Activated B cell treated with CpG ODN at 0.5 μM for 24 hours (primary cell): ENCODE measurements at places on chromosomes 3 and 15. TPM values are rescaled to one million over a fixed set of nuclear protein-coding genes. Genes with fewer than 3 reads are reported as not detected.

DNA sequence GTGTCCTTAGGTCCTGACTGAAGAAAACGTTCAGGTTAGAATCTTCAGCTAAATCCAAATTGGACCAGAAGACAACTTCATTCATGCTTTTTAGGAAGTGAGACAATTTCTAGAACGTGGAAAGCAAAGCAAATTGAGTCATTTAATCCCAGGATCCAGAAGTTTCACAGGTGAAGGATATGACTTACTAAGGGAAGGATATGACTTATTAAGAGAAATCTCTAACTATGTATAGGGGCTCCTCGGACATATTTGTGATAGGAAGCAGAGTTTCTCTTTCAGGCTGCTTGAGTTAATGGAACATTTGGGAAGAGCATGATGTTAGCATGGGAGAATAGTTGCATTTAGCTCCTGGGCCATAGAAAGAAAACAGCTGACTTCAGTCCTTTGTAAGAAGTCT lies 16.1 kb upstream of the PLOD2 start:
- DNase-seq: no peak

The COL6A5 gene
- total RNA-seq: not detected in 2 replicates

The SHF gene
- total RNA-seq: 5.8 and 8.5 TPM in 2 replicates

The CORO2B gene
- 0.64 and 1.0 TPM in 2 replicates for total RNA-seq

- DNase-seq: no peak
Observed at GRCh38 chr15:57064033-57064432, 145.6 kb downstream of the TCF12 start.

The TMIE gene
- 0.39 and 0.44 TPM in 2 replicates for total RNA-seq

DNA sequence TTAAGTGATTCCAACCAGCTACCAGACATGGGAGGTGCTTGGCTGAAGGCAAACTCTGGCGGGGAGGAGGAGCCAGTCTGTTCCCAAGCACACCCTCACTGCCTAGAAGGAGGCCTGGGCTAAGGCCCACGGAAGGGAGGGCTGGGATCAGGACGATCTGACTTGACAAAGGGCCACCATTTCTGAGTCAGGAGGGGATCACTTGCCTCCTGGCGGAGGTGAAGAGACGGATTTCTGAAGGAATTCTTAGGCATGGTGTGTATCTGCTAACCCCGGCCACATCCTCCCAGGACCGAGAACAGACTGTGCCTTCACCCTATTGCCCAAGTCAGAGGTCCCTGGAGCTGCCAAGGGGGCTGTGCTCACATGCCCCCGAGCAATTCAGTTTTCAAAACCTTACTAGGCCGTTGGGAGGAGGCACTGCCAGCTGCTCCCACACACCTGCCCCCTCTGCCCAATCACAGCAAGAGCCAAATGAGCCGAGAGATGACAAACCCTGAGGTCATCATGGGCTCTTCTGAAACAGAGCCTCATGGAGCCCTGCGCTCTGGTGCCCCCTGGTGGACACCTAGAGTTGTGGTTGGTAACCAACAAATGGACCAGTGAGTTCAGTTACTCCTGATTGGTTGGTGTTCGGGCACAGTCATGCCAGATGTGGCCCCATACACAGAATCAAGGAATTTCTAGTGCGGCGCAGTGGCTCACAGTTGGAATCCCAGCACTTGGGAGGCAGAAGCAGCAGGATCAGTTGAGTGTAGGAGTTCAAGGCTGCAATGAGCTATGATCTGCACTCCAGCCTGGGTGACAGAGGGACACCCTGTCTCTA lies 6.5 kb upstream of the TNK2 start:
- peak; percentile 86 for DNase-seq
